ENCODE measurements at places on chromosomes 3 and 15.

DNA sequence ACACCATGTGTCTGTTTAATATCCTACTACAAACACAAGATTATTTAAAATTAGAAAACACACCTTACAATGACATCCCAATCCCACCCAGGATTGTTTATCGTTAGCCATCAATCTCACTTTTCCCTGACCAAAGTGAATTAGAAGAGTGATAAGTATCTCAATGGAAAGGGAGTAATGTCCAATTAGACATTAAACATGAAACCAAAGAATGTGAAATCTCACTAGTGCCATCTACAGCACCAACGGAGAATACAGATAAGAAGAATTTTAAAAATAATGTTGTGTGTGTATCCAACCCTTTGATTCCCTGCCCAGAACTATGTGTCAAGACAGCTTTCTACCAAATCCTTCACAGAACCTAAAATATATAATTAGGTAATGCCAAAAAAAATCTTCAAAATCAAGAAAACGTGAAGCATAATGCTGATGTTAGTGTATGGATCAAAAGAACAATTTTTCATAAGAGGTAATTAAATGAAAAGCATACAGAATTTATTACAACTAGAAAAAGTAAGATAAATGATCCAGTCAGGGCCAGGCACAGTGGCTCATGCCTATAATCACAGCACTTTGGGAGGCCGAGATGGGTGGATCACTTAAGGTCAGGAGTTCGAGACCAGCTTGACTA lies 64.2 kb downstream of the SCAPER start:
- peak; percentile 11 for DNase-seq

- DNase-seq = no peak
Measured at GRCh38 chr3:50147447-50147846, 7.7 kb upstream of the SEMA3F start.

DNA sequence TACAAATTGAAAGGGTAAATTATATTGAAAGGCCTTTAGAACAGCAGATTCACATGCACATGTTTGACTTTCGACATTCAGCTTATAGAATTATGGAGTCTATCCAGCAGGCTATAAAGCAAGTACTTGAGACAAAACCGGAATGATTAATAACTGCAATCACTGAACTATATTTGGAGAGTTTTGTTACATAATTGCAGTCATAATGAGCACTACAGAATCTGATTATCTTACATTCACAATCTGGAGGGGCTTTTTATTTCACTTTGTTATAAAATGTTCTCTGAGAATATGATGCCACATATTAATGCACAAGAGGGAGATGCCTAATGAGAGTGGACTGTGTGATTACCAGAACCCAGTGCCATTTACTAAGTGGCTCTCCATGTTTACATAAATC lies 64.3 kb downstream of the NSUN3 start:
- DNase-seq = no peak

GRCh38 chr3:88434001-88434400 lies 284.2 kb downstream of the C3orf38 start:
- no peak for DNase-seq

- no peak for DNase-seq
Measured at GRCh38 chr3:26498271-26498670, 124.3 kb upstream of the LRRC3B start.

- DNase-seq = no peak
Measured at GRCh38 chr15:77031376-77032050, 36.6 kb downstream of the PSTPIP1 start.

GRCh38 chr15:89978914-89979313 lies 22.2 kb upstream of the ZNF710 start:
- DNase-seq = no peak

GRCh38 chr3:19881036-19881435 lies 53.0 kb downstream of the EFHB start:
- DNase-seq = no peak

DNA sequence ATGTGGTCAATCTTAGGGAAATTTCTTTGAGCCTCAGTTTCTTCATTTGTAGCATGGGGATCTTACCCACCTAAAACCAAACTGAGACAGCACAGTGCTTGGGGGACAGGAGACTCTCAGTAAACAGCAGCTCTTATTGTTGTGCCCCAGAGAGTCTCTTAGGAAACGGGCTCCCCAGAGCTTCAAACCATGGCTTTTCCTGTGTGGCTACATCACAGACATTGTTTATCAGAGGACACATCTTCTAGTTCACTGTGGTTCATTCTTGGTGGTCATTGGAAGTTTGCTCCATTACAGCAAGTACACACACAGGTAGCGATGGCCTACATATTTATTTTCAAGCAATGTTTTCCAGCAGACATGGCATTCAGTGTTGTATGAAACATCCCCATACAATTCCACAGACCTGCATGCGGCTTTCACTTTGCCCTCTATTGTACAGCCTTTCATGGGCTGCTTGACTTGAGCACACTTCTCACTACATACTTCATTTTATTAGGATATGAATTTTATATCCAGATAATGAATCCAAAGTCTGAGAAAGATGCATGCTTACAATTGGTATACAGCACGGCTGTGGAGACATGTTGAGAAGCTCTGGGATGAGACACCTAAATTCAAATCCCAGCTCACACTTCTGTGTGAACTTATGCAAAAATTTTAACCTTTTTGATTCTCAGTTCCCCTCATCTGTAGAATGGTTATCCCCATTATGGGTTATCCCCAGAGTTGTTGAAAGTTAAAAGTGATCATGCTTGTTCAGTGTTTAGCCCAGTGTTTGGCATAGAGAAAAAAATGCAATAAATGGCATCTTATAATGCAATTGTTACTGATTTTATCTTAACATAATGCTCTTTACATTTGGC lies 84.8 kb upstream of the ICE2 start:
- DNase-seq = no peak

DNA sequence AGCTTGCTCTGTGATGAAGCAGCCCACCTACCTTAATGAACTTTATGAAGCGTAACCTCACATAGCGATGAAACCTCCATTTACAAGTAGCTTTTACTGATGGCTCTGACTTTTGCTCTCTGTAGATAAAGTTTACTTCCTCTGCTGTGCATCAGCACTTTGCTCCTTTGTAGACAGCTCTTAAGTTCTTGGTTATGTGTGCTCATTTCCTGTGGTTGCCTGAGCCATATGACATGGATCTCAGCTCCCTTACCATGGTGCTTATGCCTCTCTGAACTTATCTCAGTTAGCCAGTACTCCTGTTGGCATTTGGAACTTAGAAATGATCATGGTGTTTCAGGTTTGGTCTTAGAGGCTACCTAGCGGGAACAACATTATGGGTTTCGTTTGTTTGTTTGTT lies 7.8 kb downstream of the MFSD1 start:
- no peak for DNase-seq

- no peak for DNase-seq
Measured at GRCh38 chr15:71888797-71889196, 78.4 kb downstream of the NR2E3 start.

DNA sequence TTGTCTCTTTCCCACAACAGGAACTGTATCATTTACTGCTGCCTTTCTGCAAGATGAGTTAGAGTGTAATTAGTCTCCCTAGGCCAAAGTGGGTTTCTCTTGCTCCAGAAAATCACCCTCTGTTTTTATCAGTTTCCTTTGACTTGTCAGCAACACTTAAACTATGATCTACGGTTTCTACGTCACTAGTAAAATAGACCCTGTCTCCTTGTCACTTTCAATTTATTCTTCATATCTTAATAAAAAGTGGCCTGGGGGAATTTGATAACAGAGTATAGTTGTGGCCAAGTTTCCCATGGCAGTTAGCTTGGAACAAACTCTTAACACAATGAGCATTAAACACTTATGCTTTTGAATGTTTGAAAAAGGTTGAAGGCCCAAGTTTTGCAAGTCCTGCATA lies 79.6 kb downstream of the CGNL1 start:
- no peak for DNase-seq

DNA sequence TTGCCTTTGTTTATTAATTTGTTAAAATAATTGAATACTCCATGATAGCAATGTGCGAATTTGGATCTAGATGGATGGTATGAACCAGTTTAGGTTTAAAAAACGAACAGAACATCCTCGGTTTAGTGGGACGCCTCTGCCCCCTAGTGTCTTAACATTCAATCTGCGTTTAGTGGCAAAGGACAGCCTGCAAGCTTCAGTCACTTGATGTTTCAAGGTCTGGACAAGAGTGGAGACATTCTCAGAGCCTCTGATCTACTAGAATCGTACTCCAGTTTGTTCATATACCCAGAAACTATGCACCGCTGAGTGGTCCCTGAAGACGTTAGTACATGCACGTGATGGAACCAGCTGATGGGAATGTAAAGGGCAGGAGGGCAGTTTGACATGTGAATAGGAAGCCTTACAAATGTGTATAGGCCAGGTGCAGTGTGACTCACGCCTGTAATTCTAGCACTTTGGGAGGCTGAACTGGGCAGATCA lies 17.8 kb upstream of the ATP13A4 start:
- DNase-seq = peak; percentile 78

DNA sequence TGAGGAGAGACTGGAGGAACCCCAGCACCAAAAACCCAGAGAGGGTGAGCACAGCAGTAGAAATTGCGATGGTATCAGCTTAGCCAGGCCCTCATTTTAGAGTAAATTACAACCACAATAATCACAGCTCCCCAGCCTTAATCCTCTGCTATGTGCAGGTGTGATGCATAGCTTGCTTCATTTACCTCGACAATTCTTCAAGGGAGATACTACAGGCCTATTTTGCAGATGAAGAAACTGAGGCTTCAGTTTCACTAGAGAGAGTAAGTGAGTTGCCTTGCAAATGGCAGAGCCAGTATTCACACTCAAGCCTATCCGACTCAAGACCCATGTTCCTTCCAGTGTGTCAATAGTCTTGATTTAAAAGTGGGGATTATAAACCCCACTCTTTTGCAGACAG lies 33.4 kb downstream of the LSM3 start:
- DNase-seq = no peak

GRCh38 chr3:53792866-53793265 lies 53.4 kb downstream of the CHDH start:
- no peak for DNase-seq

DNA sequence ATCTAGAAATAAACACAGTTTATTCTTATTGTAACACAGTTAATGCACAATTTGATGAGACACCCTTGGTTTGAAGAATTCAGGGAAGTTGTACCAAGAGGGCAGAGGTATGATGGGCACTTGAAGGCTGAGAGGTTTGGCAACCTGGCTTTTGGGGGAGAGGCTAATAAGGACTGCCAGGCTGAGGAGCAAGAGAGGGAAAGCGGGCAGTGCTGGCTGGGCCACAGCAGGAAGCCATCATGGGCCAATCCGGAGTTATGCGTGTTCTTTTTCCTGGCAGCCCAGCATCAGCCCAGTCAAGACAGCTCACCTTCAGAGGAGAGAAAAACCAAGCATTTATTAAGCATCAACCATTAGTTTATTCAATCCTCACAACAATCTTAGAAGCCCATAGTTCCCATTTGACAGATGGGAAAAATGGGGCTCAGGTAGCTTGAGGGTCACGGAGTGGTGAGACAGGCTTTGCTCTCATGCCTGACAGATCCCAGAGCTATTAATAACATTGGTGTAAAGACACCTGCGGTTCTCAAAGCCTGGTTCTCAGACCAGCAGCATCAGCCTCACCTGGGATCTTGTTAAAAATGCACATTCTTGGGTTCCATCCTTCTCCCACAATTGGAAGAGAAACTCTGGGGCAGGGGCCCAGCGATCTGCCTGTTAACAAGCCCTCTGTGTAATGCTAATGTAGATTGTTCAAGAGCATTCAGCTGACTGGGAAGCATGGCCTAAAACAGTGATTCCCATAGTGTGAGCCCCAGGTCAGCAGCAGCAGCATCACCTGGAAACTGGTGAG lies 183.7 kb downstream of the NTRK3 start:
- no peak for DNase-seq

GRCh38 chr3:47622671-47623461 lies 44.2 kb upstream of the CSPG5 start:
- DNase-seq = no peak

DNA sequence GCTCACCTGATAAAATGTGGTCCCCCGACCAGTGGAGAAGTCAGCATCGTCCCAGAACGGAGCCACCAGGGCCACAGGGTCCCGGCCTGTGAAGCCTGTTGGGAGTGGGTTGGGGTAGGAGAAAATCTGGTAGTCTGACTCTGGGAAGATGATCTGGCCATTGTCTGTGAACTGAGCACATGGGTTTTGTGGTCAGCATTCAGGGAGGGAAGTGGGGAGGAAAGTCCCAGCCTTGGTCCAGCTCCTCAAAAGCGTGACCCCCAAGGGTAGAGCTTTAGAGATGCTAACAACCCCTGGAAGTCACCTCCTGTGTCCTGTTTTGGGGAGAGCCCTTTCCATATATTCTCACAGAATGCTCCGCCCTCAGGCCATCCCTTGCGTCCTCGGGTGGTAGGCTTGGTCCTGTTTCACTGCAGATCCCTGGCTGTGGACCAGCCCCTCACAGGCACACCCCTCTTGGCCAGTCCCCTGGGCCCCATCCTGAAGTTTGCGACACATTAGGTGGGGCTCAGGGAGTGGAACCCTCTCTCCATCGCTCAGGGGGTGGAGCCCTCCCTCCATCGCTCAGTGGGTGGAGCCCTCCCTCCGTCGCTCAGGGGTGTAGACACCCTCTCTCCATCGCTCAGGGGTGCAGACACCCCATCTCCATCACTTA lies 40.0 kb downstream of the MUC4 start:
- peak; percentile 19 for DNase-seq

DNA sequence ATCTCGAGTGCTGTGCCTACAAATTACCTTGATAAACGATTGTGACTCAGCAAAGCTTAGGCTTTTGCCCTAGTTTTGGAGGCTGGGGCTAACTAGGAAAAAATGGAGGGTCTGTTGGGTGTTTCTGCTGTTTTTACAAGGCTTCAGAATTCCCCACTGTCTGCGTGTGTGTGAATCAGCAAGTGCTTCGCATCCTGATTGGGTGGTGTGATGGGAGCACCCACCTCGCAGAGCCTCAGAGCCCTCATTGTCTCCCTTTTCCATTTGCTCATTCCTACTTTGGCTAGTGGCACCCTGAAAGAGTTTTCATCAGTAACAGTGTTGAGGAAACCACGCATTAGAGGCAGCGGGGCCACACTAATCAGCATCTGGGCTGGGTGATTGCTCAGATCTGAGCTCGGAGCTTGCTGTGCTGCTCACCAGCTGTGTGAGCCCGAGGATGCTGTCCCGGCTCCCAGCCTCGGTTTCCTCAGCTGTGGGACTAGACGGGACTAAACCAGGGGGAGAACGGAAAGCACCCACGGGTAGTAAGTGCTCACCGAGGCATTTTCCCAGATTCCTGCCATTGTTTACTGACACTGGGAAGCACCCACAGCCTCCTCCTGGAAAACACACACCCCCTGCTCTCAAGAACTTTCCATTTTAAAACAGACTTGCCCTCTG lies 40.6 kb downstream of the GOLGA8S start:
- DNase-seq = no peak

- DNase-seq = no peak
Measured at GRCh38 chr15:33656168-33656567, 312.1 kb upstream of the CHRM5 start.

Data from Caco-2 (cell line).